Activated naive CD4-positive, alpha-beta T cell treated with anti-CD3 and anti-CD28 coated beads for 36 hours (primary cell): ENCODE measurements at places on chromosomes 16 and 17.
A peak's percentile ranks its signal among the peaks of the same experiment; 100 is the strongest.

DNA sequence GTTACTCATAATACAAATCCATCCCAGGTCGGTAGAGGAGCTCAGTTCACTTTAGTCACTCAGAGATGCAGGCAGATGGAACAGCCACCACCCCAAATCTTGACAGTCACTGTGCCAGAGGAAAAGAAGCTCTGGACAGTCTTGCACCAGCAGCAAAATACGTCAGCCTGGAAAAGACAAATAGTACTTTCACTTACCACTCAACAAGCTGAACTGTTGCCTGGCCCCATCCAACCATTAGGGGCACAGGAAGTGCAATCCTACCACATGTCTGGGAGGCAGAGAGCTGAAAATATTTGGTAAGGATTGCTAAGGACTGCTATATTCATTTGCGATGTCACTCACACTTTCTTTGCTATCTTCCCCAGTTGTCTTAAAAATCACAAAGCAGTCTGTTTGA, 239.1 kb upstream of the TOX3 start:
- no peak for DNase-seq

DNA sequence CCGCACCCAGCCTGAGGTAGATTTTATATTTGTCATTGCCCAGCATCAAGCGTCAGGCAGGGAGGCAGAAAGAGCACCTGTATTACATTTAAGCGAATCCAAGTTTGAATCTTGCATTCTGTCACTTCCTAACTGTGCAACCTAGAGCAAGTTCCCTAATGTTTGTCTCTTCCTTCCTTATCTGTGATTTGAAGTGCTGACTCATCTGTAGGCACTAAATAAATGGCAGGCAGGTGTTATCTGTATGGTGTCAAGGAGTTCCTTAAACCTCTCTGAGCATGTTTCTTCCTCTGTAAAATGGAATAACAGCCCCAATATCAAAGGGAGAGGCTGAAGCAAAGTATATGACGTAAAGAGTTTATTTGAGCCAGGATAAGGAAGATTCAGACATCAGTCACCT, 24.3 kb downstream of the GP2 start:
- no peak for DNase-seq

GRCh38 chr17:14748036-14748710, 447.3 kb downstream of the HS3ST3B1 start:
- peak; percentile 7 for DNase-seq

DNA sequence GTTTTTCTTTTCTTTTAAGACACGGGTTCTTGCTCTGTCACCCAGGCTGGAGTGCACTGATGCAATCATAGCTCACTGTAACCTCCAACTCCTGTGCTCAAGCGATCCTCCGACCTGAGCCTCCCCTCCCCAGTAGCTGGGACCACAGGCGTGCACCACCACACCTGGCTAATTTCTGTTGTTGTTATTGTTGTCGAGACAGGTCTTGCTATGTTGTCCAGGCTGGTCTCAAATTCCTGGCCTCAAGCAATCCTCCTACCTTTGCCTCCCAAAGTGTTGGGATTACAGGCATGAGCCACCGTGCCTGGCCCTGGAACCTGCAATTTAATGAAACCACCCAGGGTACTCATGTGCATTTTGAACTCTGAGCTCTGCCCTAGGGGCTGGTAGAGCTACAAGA, 24.1 kb downstream of the JUP start:
- DNase-seq: no peak

DNA sequence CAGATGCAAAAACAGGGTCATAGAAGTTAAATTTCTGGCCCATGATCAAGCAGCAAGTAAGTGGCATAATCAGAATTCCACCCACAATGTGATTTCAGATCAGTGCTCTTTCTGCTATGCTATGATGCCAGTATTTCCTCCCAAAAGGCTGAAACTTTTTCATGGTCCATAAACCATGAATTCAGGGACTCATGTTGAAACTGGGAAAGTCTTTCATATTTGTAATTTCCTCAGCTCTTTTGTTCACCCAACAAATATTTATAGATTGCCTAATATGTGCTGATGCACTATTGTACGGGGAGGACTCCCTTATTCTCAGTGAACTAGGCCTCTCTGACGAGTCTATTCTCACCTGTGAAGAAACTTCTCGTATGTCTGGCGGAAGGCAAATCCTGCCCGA, 156.3 kb downstream of the MYO1D start:
- no peak for DNase-seq

GRCh38 chr17:77925831-77926543, 32.5 kb upstream of the TNRC6C start:
- no peak for DNase-seq

DNA sequence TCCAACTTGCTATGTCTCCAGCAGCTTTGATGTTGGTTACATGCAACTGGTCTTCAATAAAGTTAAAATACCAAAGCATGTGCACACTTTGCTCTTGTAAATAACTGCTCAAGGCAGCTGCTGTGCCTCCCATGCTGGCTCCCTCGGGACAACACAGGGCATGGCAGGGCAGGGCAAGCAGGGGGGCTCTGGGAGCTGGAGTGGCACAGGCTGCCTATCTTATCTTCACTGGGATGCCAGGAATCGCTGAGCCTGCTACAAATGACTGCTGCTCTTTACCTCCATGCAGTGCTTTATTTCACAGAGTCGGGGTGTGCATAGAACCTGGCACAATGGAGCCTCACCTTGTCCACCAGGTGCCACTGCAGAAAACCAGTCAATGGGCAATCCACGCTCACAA, 21.8 kb downstream of the PEMT start:
- DNase-seq: no peak

DNA sequence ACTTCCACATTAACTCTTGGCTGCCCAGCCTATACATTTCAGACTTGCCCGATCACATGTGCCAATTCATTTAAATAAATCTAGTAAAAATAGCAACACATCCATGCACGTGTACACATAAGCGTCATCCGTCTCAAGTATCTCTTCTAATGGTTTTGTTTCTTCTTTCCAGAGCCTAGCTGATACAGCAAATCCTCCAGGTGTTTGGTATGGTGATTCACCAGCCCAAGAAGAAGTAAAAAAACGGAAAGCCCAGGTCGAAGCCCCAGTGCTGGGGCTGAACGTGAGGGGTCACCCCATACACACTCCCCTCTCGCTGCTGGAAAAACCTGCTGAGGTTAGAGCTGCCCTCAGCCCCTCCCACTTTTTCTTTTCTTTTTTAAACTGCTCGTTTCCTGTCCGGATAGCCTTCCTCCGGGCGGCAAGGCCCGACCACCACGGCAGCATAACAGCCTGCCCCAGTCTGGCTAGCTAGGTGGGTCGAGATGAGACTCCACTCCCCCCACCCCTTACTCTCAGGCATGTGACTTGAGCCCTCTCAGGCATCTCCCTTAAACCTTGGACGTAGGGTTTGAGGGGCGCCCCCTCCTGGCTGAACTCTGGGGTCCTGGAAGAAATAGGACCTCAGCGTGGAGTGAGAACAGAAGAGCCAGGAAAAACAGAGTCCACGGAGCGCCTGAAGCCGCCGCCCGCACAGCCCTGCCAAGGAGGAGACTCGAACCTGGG, 13.9 kb upstream of the OR1F1 start:
- peak; percentile 62 for DNase-seq

- no peak for DNase-seq
These were observed 15.9 kb upstream of the C16orf95 start for GRCh38 chr16:87333101-87333500.

- peak; percentile 61 for DNase-seq
These were observed 16.9 kb downstream of the HASPIN start for GRCh38 chr17:3740611-3741073.

GRCh38 chr16:63967966-63968365, 1153.9 kb downstream of the CDH11 start:
- DNase-seq: no peak

- DNase-seq: no peak
These were observed 24.2 kb downstream of the GJD3 start for GRCh38 chr17:40340327-40340726.

DNA sequence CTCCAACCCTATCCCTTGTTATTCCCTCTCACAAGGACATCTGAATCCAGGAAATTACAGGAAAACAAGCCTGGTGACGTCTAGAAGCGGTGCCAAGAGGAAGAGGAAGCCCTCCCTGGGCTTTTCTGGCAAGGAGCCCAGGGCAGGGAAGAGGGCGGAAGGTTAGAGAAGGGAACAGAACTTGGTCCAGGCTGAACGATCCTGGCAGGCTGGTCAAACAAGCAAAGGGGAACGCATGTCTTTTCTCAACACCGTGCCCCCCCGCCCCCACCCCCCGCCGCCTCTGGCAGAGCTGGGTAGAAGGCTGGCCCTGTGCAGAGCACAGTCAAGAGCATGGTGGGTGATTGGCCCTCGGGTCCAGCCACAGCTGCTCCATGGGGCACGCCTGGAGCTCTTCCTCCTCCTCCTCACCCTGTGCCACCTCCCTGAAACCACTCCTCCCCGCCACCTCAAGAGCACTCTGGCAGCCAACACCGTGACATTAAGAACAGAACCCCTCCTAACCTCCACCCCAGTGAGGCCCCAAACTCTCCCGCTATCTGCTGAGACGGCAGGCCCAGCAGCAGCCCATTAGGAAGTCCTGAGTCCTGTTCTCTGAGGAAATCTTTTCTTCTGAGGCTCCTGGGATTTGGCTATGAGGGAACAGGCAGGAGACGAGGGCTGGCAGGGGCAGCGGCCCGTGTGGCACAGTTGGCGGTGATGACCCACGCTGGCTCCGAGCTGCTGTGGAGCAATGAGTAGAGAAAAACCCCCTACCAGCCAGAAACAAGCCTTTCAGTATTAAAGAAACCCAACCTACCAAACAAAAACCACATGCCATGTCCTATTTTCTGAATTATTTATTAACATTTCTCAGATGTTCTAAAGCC, 7.3 kb downstream of the C16orf86 start:
- DNase-seq: no peak

GRCh38 chr16:86093801-86094750, 195.1 kb downstream of the IRF8 start:
- no peak for DNase-seq

- no peak for DNase-seq
These were observed 9.6 kb downstream of the PSMD7 start for GRCh38 chr16:74305978-74306784.

- DNase-seq: peak; percentile 65
These were observed 47.8 kb downstream of the ERN1 start for GRCh38 chr17:64081802-64082799.

DNA sequence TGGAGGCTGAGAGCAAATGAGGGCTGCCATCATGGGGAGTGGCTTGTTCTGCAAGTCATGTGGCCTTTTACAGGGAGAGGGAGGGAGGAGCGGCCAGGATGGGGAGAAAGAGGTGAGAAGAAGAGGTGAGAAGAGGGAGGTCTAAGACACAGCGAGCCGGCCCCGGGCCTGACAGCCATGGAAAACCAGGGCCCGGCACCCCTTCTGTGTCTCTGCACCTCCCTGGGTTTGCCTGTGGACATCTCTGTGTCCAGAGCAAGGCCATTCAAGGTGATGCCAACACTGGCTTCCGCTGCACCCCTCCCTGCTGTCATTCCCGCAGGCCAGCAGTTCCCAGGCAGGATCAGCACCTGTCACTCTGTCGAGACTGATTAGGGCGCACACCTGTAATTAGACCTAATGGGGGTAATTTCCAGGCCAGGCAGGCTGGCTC, 75.6 kb downstream of the MGAT5B start:
- DNase-seq: no peak

DNA sequence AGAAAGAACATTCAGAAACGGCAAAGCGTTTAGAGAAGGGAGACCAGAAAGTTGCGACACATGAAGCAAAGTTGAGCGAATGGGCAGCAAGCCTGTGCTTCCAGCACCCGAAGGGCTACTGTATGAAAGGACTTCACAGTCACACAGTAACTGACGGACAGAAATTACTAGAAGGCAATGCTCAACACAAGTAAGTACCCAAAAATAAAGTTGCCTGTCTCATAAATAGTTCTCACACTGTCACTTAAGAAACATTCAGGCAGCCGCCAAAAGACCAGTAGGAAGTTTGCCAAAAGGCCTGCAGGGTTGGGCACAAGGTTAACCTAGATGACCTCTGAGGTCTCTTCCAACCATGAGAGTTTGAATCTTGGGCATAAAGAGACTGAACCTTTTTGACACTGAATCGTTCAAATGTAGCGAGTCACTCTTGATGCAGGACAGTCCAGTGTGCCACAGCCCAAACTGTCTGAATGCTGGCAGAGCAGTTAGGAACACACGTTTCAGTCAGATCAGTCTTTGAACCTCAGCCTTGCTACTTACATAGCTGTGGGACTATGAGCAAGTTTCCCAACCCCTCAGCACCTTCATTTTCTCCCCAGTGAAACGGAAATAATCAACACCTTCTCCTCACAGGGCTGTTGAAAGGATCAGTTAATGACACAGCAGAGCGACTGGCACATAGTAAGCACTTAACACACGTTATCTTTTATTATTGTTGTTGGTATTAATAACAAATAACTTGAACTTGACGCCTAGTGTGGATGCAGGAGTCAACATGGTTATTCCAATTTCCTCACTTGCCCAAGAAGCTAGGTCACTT, 10.4 kb downstream of the NCBP3 start:
- DNase-seq: no peak

DNA sequence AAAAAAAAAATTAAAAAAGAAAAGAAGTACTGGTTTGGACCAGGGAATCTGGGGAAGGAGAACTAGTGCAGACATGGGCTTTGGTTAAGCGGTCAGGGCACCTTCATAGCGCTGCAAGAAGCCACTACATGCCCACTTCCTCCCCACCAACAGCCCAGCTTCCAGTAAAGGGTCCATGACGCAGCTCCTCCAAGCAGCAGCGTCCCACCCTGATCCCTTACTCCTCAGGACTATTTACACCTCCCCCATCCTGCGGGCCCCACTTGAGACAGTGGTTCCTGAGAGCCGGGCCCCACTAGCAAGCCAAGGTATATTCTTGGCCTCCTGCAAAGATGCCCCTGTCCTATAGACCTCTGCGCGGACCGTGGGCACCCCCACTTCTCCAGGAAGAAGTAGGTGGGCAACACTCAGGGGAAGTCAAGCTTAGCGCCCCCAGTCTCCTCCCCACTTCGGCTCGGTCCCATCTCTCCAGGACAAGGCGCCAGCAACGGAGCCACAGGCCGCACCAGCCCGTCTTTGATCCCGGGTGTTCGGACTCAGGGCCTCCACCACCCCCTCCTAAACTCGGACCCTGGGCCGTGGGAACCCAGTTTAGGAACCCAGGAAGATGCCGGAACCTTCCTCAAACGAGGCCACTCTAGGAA, 913 bp upstream of the PRR14 start:
- peak; percentile 32 for DNase-seq

DNA sequence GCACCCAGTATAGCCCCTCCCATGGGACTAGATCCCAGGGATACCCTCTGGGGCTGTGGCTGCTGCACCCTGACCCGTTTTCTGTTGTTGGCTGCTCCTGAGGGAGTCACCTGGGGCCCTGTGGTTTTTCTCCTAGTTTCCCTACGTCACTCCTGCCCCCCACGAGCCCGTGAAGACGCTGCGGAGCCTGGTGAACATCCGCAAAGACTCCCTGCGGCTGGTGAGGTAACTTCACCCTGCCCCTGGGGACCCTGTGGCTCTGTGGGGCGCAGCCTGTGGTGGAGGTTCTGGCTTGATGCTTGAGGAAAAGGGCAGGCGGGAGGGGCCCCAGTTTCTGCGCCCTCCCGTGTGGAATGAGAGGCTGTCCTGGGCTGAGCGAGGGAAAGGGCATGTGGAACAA, 27.2 kb downstream of the MGRN1 start:
- no peak for DNase-seq

- no peak for DNase-seq
These were observed 37.7 kb upstream of the PHLPP2 start for GRCh38 chr16:71762186-71762585.

GRCh38 chr17:30203471-30203981, 32.0 kb downstream of the SLC6A4 start:
- no peak for DNase-seq

- no peak for DNase-seq
These were observed 36.5 kb downstream of the FA2H start for GRCh38 chr16:74738113-74738541.

GRCh38 chr16:23319861-23320615, 17.9 kb downstream of the SCNN1B start:
- DNase-seq: no peak
